Aortic smooth muscle cell (primary cell): ENCODE measurements at places on chromosomes 6 and 20. TPM values are rescaled to one million over a fixed set of nuclear protein-coding genes. Genes with fewer than 3 reads are reported as not detected.

SLC26A8 gene
- 0.26 and 0.31 TPM in 2 replicates for total RNA-seq

NHSL1 gene
- 4.3 and 4.6 TPM in 2 replicates for total RNA-seq

TRERF1 gene
- 3.2 and 4.2 TPM in 2 replicates for total RNA-seq

ENPP4 gene
- total RNA-seq = 7.3 and 21.3 TPM in 2 replicates

CST9 gene
- not detected in 2 replicates for total RNA-seq

RSPH9 gene
- 0.40 and 0.44 TPM in 2 replicates for total RNA-seq

SNX14 gene
- 140 and 155 TPM in 2 replicates for total RNA-seq

CGA gene
- total RNA-seq = not detected in 2 replicates

BANF2 gene
- not detected in 2 replicates for total RNA-seq

FAXC gene
- total RNA-seq = under 0.01 and 0.25 TPM in 2 replicates

SIRPB1 gene
- total RNA-seq = not detected in 2 replicates

PLA2G7 gene
- 0.13 TPM in 1 of 2 replicates, not detected in the other for total RNA-seq

COL21A1 gene
- 9.5 and 28.5 TPM in 2 replicates for total RNA-seq

GUCA1A gene
- not detected in 2 replicates for total RNA-seq

PGC gene
- total RNA-seq = not detected in 2 replicates

SMPDL3A gene
- total RNA-seq = 2.9 and 6.6 TPM in 2 replicates

SNAI1 gene
- total RNA-seq = 0.68 and 0.79 TPM in 2 replicates

NT5E gene
- total RNA-seq = 509 and 869 TPM in 2 replicates

MTG2 gene
- total RNA-seq = 16.4 and 19.3 TPM in 2 replicates

PERP gene
- 10.7 and 15.6 TPM in 2 replicates for total RNA-seq

NR2E1 gene
- not detected in 2 replicates for total RNA-seq

MOXD1 gene
- total RNA-seq = 26.0 and 29.5 TPM in 2 replicates

WFDC12 gene
- not detected in 2 replicates for total RNA-seq

LRP11 gene
- total RNA-seq = 45.6 and 78.8 TPM in 2 replicates

SLC32A1 gene
- not detected in 2 replicates for total RNA-seq

ELOVL4 gene
- 2.8 and 3.3 TPM in 2 replicates for total RNA-seq

TPX2 gene
- total RNA-seq = 37.1 and 41.0 TPM in 2 replicates

TMEM200A gene
- total RNA-seq = 71.9 and 102 TPM in 2 replicates

CLDN20 gene
- total RNA-seq = not detected in 2 replicates

EYS gene
- under 0.01 TPM in 2 replicates for total RNA-seq

LY6G6F gene
- total RNA-seq = not detected in 2 replicates

TOX2 gene
- under 0.01 and 0.25 TPM in 2 replicates for total RNA-seq

TGM2 gene
- total RNA-seq = 592 and 749 TPM in 2 replicates

PLEKHG1 gene
- 5.0 and 6.2 TPM in 2 replicates for total RNA-seq

ASIP gene
- total RNA-seq = not detected in 2 replicates

HACE1 gene
- 16.0 and 17.6 TPM in 2 replicates for total RNA-seq

RBPJL gene
- not detected in 2 replicates for total RNA-seq

RGS17 gene
- total RNA-seq = 19.3 and 37.3 TPM in 2 replicates

DUSP22 gene
- 18.4 and 19.6 TPM in 2 replicates for total RNA-seq

SCUBE3 gene
- 2.5 and 9.2 TPM in 2 replicates for total RNA-seq

ELOVL2 gene
- not detected in 2 replicates for total RNA-seq

FRK gene
- 0.79 and 1.6 TPM in 2 replicates for total RNA-seq

SOX4 gene
- 16.2 and 21.3 TPM in 2 replicates for total RNA-seq

TFEB gene
- total RNA-seq = 2.5 and 3.4 TPM in 2 replicates

TAGAP gene
- total RNA-seq = not detected in 2 replicates

PCSK2 gene
- total RNA-seq = not detected in 2 replicates

ACSS1 gene
- total RNA-seq = 2.0 and 4.9 TPM in 2 replicates

COL12A1 gene
- total RNA-seq = 328 and 349 TPM in 2 replicates

C20orf204 gene
- 0.75 and 1.1 TPM in 2 replicates for total RNA-seq

THEMIS gene
- total RNA-seq = not detected in 2 replicates

CNR1 gene
- 0.50 and 1.3 TPM in 2 replicates for total RNA-seq

CST9L gene
- total RNA-seq = not detected in 2 replicates

VARS2 gene
- 12.4 and 16.8 TPM in 2 replicates for total RNA-seq

UST gene
- total RNA-seq = 30.1 and 32.4 TPM in 2 replicates

RSPH4A gene
- 0.13 and 0.19 TPM in 2 replicates for total RNA-seq

WRNIP1 gene
- 46.8 and 49.9 TPM in 2 replicates for total RNA-seq

CARMIL1 gene
- total RNA-seq = 28.3 and 33.7 TPM in 2 replicates

TSPO2 gene
- not detected in 2 replicates for total RNA-seq

ARFGEF3 gene
- total RNA-seq = 0.25 and 0.26 TPM in 2 replicates
